ENCODE measurements at places on chromosomes 4 and X.

DNA sequence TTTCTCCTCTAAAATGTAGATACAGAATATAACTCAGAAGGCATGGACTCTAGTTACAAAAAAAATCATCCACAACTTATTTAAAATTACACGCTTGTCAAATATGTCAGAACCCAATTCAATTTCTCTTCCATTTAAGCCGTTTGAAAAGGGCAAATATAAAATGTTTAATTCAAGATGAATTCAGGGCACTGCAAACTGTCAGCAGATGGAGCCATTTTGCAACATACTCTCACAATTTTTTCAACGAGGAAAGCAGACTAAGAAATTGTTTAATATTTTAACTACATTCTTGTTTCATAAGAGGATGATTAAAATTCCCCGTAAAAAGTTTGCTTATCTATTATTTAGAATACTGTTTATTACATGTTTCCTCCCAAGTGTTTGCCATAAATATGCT lies 321.3 kb upstream of the CPXCR1 start:
- no peak for DNase-seq

DNA sequence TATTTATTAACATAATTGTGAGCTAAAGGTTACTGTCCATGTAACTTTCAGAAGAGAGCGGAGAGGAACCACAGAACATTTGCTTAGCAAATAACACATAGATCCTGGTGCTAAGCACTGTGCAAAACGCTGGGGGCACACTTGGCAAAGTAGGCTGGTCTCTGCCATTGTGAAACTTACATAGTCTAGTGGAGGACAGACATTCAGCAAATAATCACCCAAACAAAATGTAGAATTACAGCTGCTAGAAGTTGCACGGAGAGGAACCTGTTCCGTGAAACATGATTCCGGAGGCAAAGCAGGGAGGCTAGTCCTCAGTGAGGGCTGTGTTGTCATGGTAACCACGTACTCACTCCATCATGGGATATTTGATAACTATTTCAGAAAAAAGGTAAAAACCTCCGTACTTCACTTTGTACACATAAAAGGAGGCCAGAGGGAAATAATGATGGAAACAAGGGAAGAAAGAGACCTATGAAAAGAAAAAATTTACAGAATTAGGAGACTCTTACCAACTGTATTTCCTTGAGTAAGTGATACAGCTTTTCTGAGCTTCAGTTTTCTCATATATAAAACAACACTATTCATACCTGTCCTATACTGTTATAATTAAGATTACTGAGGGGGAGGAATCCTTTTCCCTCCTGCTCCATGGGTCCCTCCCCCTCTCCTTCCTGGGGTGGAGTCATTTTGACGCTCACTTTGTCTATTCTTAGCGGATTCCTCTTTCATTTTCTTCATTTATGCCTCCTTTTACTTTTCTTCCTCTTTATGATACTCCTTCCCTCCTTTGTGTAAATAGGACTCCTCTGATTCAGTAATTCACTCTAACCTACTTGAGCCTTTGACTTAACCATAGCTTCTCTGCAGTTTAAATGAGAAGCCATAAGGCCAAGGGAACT lies 825 bp upstream of the RASGEF1B start:
- no peak for DNase-seq

- DNase-seq, result no peak
These were observed 148.7 kb downstream of the FSTL5 start for GRCh38 chr4:162015090-162015489.

- DNase-seq, result no peak
These were observed 2.8 kb downstream of the HELT start for GRCh38 chr4:185020863-185021761.

DNA sequence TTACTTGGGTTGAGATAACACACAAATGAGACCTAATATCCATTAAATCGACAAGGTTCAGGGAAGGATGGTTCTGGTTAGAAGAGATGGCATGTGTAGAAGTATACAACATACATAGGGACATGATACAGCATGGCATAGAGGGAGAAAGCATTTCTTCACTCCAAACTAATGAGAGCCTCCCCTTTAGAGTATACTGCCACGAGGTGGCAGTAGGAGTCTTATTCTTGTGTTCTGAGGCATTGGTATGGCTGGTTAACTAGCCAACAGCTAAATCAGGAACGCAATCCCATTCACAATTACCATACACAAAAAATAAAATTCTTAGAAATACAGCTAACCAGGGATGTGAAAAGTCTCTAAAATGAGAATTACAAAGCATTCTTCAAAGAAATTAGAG lies 29.1 kb upstream of the TRO start:
- DNase-seq, result no peak

DNA sequence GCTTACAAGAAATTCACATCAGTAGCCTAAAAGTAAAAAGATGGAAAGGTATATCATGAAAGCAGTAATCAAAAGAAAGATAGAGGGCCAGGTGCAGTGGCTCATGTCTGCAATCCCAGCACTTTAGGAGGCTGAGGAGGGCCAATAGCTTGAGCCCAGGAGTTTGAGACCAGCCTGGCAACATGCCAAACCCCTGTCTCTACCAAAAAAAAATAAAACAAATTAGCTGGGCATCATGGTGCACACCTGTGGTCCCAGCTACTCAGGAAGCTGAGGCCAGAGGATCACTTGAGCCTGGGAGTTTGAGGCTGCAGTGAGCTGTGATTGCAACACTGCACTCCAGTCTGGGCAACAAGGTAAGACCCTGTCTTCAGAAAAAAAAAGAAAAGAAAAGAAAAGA lies 55.5 kb downstream of the GSPT2 start:
- DNase-seq, result no peak

DNA sequence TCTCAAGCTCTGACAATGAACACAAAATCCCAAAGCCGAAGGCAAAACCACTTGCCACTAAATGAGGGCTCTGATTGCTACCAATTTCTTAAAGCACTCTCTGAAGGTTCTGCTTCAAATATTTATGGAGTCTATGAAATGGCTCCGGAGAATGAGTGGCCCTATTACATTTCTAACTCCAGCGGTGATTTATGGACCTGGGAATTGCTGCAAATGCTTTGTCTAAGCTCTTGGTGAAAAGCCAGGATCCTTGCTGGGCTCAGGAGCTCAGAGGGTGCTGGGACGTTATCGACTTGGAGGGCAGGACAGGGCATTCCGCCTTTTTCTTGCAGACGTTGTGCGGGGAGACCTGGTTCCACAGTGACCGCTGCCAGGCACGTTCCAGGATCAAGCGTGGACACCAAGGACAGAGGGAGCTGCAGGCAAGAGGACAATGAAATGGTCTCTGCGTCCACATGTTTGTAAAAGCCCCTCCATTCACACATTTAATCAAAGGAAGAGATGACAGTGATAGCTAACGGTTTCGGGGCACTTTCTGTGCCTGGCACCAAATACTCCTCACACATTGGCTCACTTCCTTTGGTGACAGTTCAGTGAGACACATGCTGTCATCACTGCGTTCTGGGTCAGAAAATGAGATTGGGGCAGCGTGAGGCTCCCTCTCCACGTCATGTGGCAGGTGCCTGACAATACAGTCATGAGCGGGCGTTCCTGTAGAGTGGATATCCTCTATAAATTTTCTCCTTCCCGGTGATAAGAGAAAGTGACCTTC lies 58.8 kb downstream of the C4orf50 start:
- DNase-seq, result no peak

DNA sequence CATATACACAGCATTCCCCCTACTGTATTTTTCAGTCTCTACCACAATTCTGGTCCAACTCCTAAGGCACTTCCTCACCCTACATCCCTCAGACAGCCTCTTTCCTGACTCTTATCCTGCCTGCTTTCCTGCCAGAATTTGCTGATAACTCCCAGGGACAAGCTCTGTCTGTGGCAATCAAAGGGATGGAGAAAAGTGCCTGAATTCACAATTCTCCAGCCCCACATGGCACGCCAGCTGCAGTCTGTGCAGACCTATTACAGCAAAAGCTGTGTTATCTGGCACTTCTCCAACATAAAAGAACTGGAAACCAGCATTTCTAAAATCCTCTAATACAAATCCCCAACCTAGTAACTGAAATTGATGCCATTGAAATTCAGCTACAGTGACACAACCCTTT lies 404.8 kb downstream of the KLHL13 start:
- no peak for DNase-seq

- DNase-seq, result no peak
These were observed 469.0 kb downstream of the IDS start for GRCh38 chrX:149036086-149036485.

GRCh38 chrX:107448998-107449835 lies at the start of gene FRMPD3:
FRMPD3 (plus strand) TSS chrX:107449652; CDS start chrX:107526589, 76,937 bp downstream.
- no peak for DNase-seq

DNA sequence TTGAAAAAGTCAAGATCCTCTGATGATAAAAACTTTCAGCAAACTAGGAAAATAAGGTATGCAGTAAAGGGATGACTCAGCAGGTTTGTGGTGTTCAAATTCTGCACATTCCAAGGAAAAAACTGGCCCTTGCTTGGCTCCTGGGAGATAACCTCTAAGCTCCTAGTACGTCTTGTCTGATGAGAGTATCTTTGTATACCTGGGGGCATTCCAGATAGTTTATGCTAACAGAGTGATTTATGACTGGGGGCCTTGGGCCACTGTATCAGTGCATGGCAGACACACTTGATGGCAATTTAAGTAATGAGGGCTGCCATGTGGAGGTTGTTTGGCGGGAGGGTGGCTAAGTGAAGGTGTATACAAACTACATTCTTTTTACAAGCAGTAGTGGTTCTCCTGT lies 56.9 kb downstream of the NSG1 start:
- DNase-seq, result peak; percentile 26

DNA sequence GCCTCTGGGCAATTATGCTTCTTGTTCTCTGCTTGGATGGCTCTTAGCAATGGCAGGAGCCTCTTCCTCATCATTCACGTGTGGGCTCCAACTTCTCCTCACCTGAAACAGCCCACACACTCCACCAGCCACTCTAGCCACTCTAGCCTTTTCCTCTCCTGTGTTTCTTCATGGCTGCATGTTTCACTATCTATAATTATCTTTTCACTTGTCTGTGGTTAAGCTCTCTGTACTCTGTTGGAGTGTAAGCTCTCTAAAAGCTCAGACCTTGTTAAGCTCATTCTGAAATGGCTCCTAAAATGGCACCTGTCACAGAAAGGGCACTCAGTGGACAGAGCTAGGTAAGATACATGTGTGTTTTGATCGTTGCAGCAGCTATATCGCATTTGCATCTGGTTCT lies 80.0 kb downstream of the SH3KBP1 start:
- DNase-seq, result no peak

GRCh38 chrX:137651647-137652046 lies 85.7 kb downstream of the ZIC3 start:
- DNase-seq, result no peak

DNA sequence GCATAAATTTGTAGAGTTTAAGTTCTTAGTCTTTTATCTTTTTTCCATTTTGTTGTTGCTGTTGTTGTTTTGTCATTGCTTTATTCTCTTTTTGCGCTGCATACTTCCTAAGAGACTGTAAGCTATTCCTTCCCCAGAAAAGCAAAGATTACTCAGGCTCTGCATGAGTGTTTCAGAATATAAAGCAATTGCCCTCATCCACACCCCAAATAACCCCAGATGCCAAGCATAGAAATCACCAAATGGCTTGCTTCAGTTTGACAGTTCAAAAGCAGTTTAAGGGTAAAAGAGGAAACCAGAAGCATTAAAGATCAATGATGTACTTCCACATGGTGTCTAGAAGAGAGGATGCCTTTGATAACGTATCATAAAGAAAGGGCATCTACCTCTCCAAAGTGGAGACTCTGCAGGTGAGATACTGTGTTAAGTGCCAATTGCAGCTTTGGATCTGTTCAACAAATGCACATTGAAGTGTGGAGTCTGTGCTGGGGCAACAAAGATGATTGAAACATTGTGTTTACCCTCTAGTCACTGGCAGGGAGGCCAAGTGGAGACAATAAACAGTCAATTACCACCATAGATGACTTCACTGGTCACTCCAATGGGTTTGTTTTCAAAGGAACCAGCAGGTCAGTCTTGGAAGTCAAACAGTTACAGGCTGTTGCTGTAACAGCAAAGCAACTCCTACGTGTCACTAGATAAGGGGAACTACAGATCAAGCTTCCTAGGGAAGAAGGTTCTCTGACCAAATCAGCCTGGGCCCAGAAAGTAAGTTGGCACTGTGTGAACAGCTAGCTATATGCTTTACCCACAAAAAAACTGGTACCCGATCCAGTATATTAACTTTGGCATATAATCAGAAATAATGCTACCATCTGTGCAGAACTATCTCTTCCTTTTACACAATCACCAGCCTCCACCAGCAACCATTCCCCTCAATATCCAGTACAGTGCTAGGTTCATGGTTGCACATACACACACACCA lies 40.6 kb upstream of the IL21 start:
- no peak for DNase-seq

GRCh38 chr4:128286474-128287058 lies 1.0 kb downstream of the PGRMC2 start:
- DNase-seq, result peak; percentile 46

DNA sequence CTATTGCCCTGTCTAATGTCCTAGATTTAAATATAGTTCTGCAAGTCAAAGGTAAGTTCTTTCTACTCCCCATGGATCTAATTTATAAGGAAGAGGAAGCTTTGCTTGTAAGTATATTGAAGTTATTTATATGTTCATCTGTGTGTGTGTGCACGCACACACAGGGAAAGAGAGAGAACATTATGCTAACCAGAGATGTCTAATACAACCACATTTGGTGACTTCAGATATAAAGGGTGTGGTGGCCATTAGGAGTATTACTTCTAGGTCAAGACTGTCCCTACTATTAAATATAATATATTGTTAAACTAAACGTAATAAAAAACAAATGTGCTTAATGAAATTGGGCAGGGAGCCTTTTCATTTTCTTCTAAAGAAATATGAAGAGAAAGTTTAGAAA lies 4.1 kb downstream of the DCK start:
- no peak for DNase-seq

DNA sequence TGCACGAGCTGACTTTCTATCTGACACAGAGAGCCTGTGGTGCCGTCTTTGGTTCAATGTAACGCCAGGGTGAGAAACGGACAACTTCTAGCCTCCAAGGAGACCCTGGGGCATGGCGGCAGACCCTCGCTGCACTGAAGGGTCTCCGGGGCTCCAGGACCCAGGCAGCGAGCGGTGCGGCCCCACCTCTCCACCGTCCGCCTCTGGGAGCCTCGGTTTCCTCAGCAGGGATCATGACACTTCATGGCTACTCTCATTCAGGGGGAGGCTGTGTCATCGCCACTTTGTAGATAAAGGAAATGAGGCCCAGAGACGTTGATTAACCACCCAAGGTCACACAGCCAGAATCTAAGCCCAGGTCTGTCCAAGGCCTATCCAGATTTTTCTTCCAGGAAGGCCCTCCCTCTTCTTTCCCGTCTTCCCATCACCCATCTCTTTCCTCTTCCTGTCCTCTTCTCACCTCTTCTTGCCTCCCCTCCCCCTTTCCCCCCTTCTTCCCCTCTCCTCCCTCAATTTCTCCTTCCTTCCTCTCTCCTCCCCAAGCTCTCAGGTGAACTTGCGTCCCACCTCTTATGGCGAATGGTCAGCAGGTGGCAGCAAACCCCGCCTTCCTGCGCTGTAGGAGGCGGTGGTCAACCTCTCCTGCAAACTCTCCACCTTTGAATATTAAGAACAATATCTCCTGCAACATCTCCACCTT lies 69.3 kb upstream of the HMX1 start:
- DNase-seq, result no peak

Data from HTR-8/SVneo (cell line).